Renal cortical epithelial cell (primary cell): ENCODE measurements at places on chromosomes 4 and X. TPM values are rescaled to one million over a fixed set of nuclear protein-coding genes. Genes with fewer than 3 reads are reported as not detected.

DNA sequence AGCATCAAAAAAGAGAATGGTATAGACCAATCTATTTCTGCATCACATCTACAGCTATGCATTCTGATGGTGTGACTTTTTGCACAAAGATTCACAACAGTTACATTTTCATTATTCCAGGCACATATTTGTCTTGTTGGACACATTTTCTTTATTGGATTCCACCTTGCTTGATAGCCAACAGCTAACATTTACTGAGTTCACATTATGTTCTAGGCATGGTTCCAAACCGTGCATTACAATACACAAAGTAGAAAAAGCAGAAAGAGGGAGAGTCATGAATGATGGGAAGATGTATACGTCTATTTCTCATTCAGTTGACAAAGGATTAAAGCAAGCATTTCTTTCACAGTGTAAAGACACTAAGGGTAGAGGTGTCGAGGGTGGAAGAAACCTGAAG is 22.9 kb upstream of the CLGN start:
- no peak for DNase-seq

- peak; percentile 36 for DNase-seq
Measured at GRCh38 chrX:124217304-124218251, 114.9 kb upstream of the TEX13D start.

BEX2 gene
- 18.0 and 26.9 TPM in 2 replicates for total RNA-seq

GRCh38 chr4:26791346-26791745 is 69.3 kb upstream of the STIM2 start:
- DNase-seq, result no peak

SLC49A3 gene
- 3.7 and 4.3 TPM in 2 replicates for total RNA-seq

GRCh38 chr4:74654230-74654681 is 140.1 kb downstream of the BTC start:
- peak; percentile 91 for DNase-seq

GRCh38 chrX:39203427-39203826 is 402.2 kb downstream of the MID1IP1 start:
- DNase-seq, result no peak

DNA sequence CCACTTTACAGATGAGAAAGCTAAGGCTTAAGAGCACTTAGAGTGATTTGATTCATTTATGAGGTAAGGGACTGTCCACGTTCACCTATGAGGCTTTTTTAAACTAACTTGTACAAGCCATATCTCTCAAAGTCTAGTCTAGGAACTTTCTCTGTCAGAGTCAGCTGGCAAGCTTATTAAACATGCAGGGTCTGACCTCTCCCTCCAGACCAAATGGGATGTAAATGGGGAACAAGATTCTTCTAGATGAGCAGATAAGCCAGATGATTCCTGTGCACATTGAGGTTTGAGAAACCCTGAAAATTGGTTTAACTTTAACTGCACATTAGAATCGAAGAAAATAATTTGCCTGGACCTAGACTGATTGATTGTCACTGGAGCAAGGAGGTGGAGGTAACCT is 160.0 kb upstream of the SPRY1 start:
- DNase-seq, result no peak

SERPINA7 gene
- total RNA-seq, result not detected in 2 replicates

CENPVL1 gene
- not detected in 2 replicates for total RNA-seq

CXCL8 gene
- 110 and 1,468 TPM in 2 replicates for total RNA-seq

- no peak for DNase-seq
Measured at GRCh38 chrX:137025930-137026329, 7.9 kb downstream of the GPR101 start.

NAT8L gene
- total RNA-seq, result 0.17 and 1.2 TPM in 2 replicates

DNA sequence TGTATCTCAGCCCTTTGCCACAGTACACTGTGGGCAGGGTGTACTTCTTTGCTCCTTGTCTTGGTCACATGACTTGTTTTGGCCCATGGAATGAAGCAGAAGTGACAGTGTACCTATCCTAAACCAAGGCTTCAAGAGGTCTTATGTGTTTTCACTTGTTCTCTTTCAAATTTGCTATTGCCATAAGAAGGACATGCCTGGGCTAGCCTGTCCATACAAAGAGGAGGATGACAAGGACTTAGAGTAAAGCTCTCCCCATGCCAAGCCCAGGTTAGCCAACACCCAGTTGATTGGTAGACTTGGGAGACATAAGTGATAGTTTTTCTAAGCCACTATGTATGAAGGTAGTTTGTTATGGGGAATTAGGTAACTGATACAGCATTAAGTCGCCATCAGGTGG is 141.1 kb upstream of the MID1 start:
- DNase-seq, result no peak

- no peak for DNase-seq
Measured at GRCh38 chr4:48804584-48805301, 24.7 kb upstream of the FRYL start.

GRCh38 chrX:96907516-96908272 is 24.0 kb downstream of the RPA4 start:
- DNase-seq, result no peak

DNA sequence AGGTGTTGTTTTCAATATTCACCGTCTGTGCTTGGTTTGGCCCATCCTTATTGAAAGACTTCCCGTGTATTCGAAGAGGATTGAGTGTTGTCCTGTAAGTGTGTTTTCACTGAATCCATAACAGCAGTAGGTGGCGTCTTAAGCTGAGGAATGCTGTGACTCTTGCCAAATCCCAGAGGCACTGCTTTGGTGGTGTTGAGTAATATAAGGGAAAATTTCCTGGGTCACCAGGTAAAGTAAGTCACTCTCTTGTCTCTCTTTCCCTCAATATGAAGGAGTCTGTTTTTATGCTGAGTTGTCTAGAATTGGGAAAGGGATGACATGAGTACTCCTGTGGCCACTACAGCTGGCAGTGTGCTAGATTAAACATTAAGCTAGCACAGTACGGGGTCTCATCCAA is 146.7 kb upstream of the ZXDB start:
- peak; percentile 40 for DNase-seq

GRCh38 chr4:73675623-73676022 is 55.4 kb upstream of the RASSF6 start:
- peak; percentile 51 for DNase-seq

ATP10D gene
- total RNA-seq, result 76.8 and 137 TPM in 2 replicates

GRCh38 chr4:146428298-146428697 is 93.4 kb downstream of the SLC10A7 start:
- no peak for DNase-seq

SMIM10L2A gene
- 1.9 and 5.6 TPM in 2 replicates for total RNA-seq

GRCh38 chrX:44010626-44011025 is 37.4 kb upstream of the NDP start:
- peak; percentile 51 for DNase-seq

MAGEC2 gene
- total RNA-seq, result not detected in 2 replicates

GRCh38 chrX:23742174-23742696 is 841 bp downstream of the ACOT9 start:
- DNase-seq, result peak; percentile 79

- no peak for DNase-seq
Measured at GRCh38 chrX:149937871-149938426, 342 bp downstream of the EOLA2 start.

- peak; percentile 47 for DNase-seq
Measured at GRCh38 chrX:134990801-134991481, at the start of gene SMIM10. Gene SMIM10 (plus strand): TSS chrX:134990991. CDS start chrX:134991096, 105 bp downstream.

GRCh38 chr4:10872833-10873517 is 188.4 kb upstream of the CLNK start:
- DNase-seq, result no peak

MAGEH1 gene
- 18.9 and 19.7 TPM in 2 replicates for total RNA-seq

COX7B2 gene
- total RNA-seq, result not detected in 2 replicates

MAB21L2 gene
- total RNA-seq, result not detected in 2 replicates

ANXA10 gene
- total RNA-seq, result not detected in 2 replicates

DNA sequence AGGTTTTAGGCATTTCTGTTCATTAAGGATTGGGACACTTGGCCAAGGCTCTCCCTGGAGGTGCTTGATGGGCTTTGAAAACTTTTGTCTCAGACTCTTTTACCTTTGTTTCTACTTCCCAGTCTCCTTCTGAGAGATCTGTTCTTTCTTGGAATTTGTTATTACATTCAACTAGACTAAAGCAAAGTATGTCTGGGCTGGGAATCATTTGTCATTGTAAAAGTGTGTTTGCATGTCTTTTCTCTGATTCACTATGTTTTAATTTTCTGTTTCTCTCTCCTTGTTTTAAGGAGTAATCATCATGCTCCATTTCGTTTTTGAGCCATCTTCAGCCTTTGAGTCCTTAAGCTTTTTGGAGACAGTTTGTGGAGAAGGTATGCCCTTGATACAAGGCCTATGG is 12.2 kb upstream of the PGRMC2 start:
- no peak for DNase-seq

EPHA5 gene
- total RNA-seq, result under 0.01 and 0.70 TPM in 2 replicates

DNA sequence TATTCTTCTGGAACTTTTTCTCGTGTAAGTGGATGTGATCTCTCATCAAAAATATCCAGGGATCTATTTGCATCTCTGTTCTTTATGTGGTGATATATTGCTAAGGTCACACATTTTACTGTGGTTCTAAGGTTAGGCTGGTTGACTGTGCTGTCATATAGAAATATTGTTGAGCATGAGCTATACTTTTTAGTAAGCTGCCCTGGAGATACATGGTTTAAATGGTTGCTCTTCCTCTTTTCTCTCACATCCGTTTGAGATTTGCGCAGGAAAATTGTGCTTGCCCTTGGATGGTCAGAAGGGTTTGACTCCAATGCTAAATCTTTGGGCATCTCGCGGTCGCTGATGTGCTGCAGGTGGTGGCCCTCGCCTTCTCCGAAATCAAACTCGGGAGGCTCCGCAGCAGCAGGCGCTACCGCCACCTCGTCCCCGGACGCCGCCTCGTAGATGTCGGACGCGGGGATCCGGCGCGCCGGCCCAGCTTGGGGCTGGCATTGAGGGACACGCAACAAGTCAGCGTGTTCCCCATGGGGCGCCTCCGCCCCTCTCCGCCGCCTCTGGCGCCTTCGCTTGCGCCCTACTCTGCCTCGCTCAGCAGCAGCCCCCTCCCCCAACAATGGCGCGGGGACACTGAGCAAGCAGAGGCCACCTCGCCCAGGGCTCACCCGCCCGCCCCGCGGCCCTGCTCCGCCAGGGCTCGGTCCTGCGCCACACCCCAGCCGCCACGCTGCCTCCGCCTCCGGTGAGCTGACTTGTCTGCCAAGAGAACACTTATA is 154.5 kb downstream of the MSN start:
- DNase-seq, result no peak

STPG2 gene
- total RNA-seq, result 0.75 and 0.87 TPM in 2 replicates

PABPC1L2B gene
- total RNA-seq, result not detected in 2 replicates

REPS2 gene
- total RNA-seq, result 2.3 and 37.8 TPM in 2 replicates

GRCh38 chr4:22551550-22551949 is 35.7 kb upstream of the ADGRA3 start:
- no peak for DNase-seq

- no peak for DNase-seq
Measured at GRCh38 chr4:891747-892146, 40.4 kb downstream of the GAK start.

PPARGC1A gene
- 2.3 and 62.4 TPM in 2 replicates for total RNA-seq

- DNase-seq, result peak; percentile 23
Measured at GRCh38 chr4:91087743-91088142, 960.5 kb downstream of the CCSER1 start.

DNA sequence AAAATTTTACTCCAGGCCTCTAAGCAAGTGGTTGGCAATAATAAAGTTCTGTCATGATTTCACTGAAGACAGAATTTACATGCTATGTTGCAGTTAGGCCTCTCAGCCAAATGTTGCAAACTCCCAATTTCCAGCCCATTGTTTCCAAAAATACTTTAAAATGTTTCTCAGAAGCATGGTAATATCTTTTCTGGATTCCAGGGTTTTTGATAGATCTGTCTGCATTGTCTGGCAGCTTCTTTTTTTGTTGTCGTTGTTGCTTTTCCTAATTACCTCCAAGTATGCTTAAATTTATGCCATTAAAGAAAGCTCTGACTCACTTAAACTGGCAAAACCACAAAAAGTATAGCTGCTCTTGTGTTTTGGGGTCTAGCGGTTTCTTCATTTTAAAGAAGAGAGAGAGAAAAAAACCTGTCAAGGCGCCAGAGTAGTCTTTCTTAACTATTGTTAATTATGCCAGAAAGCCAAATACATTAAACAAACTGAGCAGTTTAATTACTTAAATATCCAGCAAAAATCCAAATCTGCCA is 97.0 kb downstream of the AGTR2 start:
- no peak for DNase-seq

- no peak for DNase-seq
Measured at GRCh38 chrX:75957107-75957610, 172.1 kb upstream of the MAGEE2 start.
